Urothelium cell line (cell line): ENCODE measurements at places on chromosomes 5 and 9.
A peak's percentile ranks its signal among the peaks of the same experiment; 100 is the strongest.

GRCh38 chr9:8542537-8542936, 743.0 kb upstream of the DMAC1 start:
- no peak for DNase-seq

DNA sequence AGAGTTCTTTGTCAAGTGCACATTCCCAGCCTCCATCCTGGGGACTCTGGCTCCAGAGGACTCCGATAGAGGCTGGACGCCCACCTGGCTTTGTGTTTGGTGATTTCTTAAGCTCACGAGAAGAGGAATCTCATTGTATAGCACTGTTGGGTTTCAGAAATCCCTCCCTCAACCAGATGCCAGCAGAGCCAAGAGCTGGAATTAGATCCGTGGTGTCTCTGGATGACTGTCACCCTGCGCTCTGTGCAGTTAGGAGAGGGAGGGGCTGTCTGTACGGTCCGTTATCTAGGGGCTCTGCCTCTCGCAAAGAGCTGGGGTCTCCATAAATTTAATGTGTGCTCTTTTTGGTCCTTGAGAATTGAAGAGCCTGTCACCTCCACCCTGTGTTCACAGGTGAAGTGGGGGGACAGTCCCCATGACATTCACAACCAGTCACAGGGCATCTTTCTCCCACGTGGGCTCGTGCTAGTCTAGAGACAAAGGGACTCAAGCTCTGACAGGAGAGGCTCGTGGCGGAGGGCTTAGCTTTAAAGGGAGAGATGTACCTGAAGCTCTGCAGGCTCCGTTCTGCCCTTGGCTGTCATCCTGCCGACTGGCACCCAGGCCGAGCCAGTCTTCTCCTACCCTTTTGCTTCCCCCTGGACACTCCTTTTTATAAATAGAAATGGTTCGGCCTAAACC, 41.4 kb downstream of the FAM78A start:
- DNase-seq, result no peak

DNA sequence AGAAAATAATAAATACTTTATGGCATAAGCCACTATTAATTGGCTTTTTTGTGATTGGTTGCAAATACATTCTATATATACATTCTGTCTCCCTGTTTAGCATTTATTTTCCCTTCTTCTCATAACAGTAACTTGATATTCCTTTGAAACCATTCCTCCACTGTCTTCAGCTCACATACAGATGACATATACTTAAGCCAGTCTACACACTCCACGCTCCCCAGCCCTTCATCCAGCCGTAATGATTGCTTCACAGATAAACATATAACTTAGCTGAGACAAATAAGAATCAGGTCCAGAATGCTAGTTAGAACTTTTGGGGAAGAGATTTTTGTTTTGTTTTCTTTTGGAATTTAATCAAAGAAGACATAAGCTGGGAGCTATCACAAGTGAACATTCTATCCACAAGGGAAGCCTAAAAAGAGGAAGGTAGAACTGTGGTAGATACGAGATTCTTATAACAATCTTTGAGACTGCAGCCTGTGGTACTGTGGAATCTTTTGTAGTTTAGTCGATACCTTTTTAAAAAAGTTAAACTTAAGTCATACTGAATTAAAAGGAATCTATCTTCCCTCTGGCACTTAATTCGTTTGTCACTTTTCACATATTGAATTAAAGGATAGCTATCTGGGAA, 365.1 kb upstream of the PRR16 start:
- DNase-seq, result no peak

- DNase-seq, result no peak
These were observed 23.9 kb downstream of the MED27 start for GRCh38 chr9:132055756-132056155.

- no peak for DNase-seq
These were observed 1.3 kb downstream of the PRDM12 start for GRCh38 chr9:130665431-130666392.

GRCh38 chr9:127279717-127280285, 15.2 kb downstream of the GARNL3 start:
- DNase-seq, result no peak

- no peak for DNase-seq
These were observed 29.3 kb upstream of the GNA14 start for GRCh38 chr9:77677397-77677796.

DNA sequence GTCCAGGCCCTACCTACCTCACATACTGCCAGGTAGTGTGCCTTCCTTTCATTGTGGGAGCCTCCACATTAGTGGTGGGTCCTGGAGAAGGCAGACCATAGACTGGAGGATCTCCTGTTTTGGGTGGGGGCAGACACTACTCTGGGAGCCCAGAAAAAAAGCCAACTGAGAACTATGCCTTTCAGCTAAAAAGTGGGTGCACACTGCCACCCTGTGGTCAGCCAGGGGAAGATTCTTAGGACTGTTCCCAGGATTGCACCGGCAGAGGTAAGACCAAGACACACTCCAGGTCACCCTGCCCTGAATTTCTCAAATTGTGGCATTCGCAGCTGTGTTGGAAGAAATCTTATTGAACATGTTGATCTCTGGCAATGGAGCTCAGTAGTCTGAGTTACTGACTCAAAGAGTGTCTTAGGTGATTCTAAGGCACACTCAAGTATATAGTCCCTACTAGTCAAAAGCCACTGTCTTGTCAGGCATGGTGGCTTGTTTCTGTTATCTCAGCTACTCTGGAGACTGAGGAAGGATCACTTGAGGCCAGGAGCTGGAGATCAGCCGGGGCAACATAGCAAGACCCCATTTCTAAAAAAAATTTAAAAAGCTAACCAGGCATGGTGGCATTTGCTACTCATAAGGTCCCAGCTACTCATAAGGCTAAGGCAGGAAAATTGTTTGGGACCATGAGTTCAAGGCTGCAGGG, 3.6 kb downstream of the SIGMAR1 start:
- DNase-seq, result peak; percentile 79

DNA sequence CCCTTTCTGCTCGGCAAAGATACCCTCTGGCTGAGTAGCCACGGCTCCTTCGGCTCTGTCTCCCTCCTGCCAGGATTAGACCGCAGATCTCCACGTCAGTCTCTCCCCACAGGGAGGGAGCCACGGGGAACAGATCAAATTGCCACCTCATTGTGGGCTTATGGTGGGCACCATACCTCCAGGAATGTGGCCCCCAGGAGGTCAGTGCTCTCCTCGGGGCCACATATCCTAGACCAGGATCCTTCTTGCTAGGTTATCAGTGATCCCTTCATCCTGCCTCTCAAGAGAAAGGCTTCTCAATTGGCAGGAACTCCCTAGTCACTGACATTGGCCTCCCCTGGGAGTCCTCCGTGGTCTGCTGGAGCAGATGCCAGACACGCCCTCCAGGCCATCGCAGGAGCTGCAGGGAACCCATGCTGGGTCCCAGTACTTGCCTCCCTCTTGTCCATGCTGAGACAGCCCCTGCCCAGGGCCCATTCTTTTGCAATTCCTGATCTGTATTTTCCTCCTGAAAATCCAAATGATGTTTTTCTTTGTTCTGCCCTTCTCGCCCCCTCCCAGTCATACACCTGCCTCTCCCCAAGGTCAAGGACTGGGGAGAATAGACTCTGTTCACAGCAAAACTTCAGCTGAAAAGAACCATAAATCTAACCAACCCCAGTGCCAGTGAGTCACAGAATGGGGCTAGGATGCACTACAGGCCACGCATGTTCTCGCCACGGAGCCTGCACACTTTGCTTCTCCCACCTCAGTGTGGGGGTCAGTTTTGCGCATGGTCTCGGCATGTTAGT, 31.6 kb upstream of the ENHO start:
- no peak for DNase-seq

DNA sequence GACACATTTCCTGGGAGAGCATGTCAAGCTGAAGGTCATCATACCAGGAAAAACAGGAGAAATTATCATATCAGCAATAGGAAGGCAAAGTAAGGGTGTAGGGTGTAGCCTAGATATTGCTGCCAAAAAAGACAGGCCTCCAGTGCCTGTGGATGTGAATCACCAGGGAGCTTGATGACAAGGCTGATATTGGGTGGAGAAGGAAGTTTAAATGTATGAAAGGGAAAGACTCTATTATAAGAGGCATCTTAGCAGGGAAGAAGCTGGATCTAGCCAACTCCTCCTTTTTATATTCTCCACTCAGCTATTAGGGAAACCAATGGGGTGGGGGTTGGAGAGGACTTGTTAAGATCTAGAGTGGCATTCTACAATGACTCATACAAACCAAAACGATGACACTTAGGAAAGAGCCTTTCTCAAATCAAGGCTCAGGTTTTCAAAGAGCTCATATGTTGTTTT, 13.4 kb upstream of the TXNDC8 start:
- peak; percentile 48 for DNase-seq

DNA sequence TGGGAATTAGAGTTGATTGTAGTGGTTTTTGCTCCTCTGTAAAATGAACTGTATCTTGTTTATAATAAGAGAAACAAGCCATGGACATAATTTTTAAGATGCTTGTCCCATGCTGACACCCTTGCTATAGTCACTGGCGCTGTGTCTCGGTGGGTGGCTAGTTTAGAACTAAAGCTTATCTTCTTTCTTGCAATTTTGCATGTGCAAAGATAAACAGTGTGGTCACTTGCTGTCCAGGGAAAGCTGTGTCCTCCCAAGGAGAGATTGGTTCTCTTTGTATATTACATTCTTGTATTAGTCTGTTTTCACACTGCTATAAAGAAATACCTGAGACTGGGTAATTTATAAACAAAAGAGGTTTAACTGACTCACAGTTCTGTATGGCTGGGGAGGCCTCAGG, 143.8 kb downstream of the MELK start:
- no peak for DNase-seq

DNA sequence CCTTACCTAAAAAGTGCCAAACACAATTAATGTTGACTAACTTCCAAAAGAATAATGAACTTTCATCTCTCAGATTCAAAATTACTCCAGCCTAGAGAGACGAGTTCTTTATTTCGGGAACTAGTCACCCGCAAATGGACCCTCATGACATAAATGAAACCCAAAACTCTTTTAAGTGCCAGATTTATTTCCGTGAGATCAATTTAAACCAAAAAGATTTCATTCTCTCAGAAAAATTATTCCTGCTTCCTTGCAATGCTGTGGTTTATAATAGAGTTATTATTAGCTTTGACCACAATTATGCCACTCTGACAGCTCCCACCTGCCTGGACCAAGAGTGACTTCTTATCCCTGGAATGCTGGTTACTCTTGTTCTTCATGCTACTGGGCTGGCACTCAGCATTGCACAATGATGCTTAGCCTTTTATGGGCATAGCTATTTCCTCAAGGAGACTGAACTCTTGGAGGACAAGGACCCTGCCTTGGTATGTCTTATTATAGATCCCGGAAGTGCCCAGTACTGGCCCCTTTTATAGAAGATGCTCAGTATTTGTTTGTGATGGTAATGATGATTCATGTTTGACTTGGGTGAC, 183.5 kb downstream of the SNX18 start:
- peak; percentile 88 for DNase-seq

GRCh38 chr9:135901826-135902225, 5.5 kb downstream of the CAMSAP1 start:
- no peak for DNase-seq

DNA sequence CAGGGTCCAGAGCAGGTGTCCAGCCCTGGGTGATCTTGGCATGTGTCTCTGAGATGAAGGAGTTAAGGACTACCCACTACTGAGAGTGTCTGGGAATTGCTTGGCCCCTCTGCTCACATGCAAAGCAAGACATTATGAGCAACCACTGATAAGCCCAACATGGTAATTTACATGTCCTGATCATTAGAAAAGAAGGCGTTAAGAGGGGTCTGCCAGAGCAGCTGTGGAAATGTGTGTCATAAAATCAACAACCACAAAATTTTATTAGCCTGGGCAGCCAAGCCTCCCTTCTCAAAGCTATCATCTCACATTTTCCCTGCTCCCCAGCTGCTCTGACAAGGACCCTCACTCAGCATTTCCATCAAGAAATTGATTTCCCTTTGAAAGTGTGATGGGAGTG, 351.0 kb downstream of the SPOCK1 start:
- no peak for DNase-seq

DNA sequence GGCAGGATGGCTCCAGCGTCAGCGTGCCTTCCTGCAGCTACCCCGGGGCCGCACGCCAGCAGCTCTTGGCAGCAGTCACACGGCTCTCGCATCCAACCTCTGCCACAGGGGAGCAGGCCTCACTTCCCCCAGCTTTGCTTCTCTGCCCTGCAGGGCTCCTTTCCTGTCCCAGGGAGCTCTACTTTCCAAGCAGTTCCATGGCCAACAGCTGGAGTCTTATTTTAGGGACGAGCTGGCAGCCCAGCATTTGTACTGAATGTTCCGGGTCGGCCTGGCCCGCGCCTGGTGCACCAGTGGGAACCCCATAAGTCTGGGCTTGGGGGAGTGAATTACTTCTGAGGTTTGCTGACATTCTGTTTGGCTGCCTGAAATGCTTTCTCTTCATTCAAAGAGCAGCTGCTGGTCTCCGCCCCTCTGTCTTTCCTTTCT, 34.6 kb downstream of the GADD45G start:
- no peak for DNase-seq

DNA sequence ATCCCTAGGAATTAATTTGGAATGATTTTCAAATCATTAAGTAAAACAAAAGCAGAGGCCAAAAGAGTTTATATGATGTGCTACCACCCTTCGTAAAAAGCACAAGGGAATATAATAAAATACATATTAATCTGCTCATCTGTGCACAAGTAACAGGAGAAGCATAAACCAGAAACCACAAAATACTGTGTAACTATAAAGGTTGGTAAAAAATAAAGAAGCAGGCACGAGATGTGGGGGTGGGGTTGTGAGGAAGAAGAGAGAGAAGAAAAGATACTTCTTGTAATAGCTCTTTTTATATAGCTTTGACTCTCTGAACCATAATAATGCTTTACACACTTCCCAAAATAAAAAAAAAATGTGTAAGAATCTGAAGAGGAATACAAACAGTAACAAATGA, 214.9 kb upstream of the EFNA5 start:
- no peak for DNase-seq

GRCh38 chr5:38845526-38846378, at the start of gene OSMR:
OSMR (plus strand) TSS chr5:38846012; CDS start chr5:38869045, 23,033 bp downstream.
- DNase-seq, result peak; percentile 97

DNA sequence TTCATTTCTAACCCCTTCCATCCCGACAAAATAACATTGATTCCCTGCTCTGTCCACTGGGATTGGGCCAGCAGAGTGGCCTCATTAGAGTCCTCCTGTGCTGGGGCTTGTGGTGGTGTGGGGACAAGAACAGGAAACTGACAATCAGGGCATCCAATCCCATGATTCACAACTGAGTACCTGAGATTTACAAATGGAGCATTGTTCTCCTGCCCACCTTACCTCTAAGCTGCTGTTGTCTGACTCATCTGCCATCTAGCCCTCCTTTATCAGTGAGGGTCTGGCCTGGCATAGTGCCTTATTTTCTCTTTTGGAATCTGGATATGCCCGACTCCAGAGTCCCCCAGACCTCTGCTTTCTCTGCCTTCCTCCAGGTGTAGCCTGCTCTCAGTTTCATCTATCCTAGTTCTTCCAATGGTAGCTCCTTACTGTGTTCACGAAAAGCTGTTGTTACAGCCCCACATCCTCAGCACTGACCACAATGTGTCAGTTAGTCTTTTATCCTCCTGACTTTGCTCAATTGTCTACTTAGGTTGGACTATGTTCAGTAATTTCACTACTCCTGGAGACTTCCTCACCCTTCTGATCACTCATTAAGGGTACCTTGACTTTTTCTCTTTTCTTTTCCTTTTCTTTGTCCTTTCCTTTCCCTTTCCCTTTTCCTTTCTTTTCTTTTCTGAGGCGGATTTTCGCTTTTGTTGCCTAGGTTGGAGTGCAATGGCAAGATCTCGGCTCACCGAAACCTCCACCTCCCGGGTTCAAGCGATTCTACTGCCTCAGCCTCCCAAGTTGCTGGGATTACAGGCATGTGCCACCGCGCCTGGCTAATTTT, 13.4 kb downstream of the WNT8A start:
- DNase-seq, result peak; percentile 44

- no peak for DNase-seq
These were observed 287.3 kb downstream of the EFNA5 start for GRCh38 chr5:107383414-107383813.

GRCh38 chr9:36207016-36207415, 16.3 kb downstream of the CLTA start:
- DNase-seq, result no peak
